ENCODE measurements at places on chromosomes 5 and 9. TPM values are rescaled to one million over a fixed set of nuclear protein-coding genes. Genes with fewer than 3 reads are reported as not detected.

ANKRD31 gene
- 0.26 TPM for total RNA-seq

IGIP gene
- 9.7 TPM for total RNA-seq

ABLIM3 gene
- total RNA-seq, result 23.4 TPM

DNA sequence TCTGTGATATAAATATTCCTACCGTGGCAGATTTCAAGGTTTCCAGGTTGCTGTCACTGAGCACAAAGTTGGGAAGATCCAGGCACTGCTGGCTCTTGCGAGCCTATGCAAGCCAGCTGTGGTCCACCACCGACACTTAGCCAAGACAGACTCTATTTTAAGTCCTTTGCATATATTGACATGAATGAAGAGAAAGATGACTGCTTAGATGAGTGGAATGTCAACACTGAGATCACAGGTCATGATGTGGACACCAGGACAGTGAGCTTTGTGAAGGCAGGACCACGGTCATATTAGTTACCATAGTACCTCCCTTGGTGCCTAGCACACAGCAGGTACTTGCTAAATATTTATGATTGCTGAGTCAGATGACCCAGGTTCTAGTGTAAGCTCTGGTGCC, 217.0 kb downstream of the PAPPA start:
- DNase-seq, result no peak

DNA sequence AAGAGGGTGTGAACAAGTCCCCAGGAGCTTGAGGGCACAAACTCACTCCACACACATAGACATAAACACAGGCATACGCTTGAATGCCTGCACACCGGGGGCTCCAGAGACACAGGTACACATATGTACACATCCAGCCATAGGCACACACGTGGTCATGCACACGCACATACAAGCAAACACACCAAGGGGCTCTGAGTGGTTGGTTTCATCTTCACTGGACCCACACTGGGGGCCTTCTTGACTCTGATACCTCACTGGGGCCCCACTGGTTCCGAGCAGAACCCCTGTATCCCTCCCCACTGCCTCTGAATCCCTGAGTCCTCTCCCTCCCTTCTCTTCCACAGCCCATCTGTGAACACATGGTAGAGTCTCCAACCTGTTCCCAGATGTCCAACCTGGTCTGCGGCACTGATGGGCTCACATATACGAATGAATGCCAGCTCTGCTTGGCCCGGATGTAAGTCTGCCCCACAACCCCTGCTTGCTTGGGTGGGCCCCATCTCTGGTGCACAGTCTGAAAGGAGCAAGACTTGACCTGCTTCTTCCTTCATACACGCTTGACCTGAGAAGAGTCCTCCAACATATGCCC, 6.4 kb downstream of the SPINK4 start:
- DNase-seq, result peak; percentile 32

GRCh38 chr5:142815469-142815868, 45.3 kb downstream of the ARHGAP26 start:
- DNase-seq, result no peak

- DNase-seq, result peak; percentile 68
These were observed 40.6 kb downstream of the HACD4 start for GRCh38 chr9:20990867-20991266.

DNA sequence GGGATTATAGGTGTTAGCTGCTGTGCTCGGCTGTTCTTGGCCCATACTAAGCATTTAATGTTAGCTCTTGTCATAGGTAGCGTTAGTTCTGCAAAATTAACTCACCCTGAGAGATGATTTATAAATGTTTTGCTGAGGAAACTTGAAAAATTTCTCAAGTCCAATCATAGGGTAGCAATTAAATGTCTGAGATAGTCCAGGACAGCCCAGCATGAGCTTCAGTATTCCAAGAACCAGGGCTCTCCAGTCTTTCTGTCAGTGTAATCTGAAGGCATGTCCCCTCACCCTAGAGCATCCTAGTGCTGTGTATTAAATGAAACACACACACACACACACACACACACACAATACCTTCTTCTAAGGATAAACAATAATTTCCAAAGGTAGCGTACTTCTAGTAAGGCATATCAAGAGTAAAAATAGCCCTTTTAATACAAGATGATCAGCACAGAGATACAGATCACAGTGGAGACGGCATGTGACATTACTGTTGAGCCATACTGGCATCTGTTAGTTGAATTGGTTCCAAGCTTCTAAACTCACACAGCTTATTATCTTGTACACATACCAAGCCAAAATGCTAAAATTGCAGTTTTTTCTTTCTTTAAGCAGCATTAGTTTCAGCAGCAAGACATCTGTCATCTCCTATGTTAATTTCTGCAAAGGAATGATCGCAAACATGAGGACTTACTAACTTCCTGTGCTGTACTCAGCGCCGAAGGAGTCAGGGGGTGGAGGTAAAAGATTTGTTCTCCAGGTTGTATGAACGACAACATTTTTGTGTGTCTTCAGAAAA, 46.3 kb upstream of the JMY start:
- no peak for DNase-seq

GRCh38 chr5:68319706-68320412, 104.3 kb downstream of the PIK3R1 start:
- DNase-seq, result no peak

GRCh38 chr5:135718651-135719050, 115.8 kb upstream of the SLC25A48 start:
- no peak for DNase-seq
